ENCODE measurements at places on chromosomes 11 and 22. TPM values are rescaled to one million over a fixed set of nuclear protein-coding genes. Genes with fewer than 3 reads are reported as not detected.

GRCh38 chr11:85746670-85747069 lies 60.7 kb upstream of the CCDC89 start:
- DNase-seq = no peak

The RFPL2 gene
- 0.26 TPM for total RNA-seq

- no peak for DNase-seq
Measured at GRCh38 chr11:125929445-125930075, 16.3 kb upstream of the VSIG10L2 start.

DNA sequence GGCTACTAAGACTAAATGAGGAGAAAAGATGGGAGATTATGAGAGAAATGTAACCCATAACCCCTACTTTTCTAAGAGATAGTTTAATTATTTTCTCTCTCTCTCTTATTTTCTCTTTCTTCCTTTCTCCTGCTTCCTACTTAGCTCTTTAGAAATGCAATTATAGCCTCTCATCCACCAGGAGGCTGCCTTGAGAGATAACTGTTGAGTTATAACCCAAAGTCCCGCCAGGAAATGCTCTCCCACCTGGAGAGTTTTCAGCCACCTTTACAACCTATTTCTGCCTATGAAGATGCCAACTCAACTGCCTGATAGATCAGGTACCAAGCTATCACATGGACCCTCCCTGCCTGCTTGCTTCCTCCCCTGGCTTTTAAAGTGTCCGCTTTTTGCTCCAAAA lies 34.0 kb upstream of the TMEM123 start:
- no peak for DNase-seq

GRCh38 chr11:18332891-18333290 lies 10.5 kb downstream of the GTF2H1 start:
- no peak for DNase-seq

The RASSF10 gene
- total RNA-seq = not detected

DNA sequence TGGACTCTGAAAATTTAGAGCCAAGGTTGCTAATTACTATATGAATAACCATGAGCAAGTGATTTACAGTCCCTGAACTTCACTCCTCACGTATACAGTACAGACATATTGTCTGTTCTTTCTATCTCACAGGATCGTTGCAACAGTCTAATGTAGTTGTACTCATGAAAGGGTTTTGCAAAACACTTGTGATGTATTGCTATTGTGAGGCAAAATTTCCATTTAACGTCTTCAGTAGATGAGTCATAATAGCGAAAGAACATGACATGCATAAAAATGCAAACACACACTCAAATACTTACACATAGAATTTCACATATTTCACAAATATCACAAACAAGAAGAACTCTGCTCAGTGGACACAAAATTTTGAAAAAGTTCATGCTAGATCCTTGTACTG lies 134.6 kb upstream of the TRPC6 start:
- DNase-seq = no peak

The GRM5 gene
- total RNA-seq = not detected

The UPK3A gene
- total RNA-seq = not detected

The MUC5B gene
- total RNA-seq = not detected

DNA sequence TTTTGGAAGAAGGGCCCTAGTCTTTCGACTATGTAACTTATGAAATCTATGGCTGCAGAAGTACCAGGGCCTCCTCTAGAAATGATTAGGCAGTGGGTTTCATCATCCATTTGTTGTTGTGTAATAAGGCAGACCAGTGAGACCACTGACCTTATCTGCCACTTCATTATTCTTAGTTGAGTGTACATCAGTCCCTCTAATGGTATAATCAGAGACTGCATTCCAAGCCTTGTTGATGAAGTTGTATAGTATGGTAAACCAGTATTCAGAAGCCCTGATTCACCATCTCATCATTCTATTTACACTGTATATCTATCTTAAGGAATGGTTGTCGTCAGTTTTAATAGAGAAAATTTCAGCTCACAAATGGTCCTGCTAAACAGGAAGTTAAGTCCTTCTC lies 32.2 kb upstream of the GRIA4 start:
- no peak for DNase-seq

- DNase-seq = no peak
Measured at GRCh38 chr11:35794850-35795249, 132.3 kb downstream of the TRIM44 start.

GRCh38 chr11:27910186-27910931 lies 197.6 kb downstream of the KIF18A start:
- DNase-seq = no peak

DNA sequence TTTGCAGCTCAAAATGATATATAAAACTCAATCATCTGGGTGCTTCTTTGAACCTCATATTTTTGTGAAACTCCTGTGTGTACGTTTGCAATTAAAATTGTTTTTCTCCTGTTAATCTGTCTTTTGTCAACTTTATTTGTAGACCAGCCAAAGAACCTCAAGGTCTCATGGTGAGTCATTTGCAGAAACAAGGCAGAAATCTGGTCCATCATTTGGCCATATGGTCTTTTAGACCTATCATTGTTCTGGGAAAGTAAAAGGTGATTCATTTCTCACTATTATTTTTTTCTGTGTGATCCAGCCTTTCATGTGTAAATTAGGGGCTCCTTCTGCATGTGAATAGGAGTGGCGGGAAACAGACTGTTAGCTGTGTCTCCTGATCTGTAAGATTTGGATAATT lies 399.1 kb upstream of the DDI1 start:
- no peak for DNase-seq

GRCh38 chr11:85029964-85030363 lies 597.2 kb downstream of the DLG2 start:
- DNase-seq = no peak

DNA sequence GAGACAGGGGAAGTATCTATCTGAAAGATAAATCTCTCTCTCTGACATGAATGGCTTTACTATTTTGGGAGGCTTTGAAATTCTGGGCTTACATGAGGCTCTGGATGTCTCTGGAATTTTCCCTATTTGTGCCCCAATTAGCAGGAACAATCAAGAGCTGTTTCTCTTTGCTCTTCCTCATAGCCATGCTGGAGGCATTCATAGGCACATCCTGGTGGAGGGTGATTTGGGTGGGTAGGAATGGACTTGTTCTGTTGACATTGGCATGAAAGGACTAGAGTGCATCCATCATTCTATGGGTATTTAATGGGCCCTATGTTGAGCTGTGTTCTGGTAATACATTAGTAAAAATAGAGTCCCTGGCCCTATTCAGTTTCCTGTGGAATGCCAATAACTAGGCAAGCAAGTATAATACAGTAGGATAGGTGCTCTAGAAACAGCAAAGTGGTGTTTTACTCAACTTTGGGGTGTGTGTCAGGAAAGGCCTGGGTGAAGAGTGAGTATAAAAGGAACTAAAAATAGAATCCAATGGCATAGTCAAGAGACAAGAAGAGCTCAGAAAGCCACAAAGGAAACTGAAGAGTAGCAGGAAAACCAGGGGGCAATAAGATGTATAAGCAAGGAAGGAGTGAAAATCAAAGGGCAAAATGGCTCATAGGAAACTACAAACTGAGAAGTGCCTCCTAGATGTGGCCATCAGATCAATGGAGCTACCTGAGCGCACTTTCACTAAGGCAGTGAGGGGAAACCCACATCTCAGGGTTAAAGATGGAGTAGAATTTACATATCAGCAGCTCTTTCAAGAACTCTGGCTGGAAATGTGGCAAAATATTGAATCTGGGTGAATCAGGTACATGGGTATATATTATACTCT lies 45.0 kb downstream of the CWC15 start:
- DNase-seq = no peak

- no peak for DNase-seq
Measured at GRCh38 chr11:114604179-114604813, 8.7 kb upstream of the NXPE4 start.

GRCh38 chr11:132373405-132374143 lies 1003.2 kb downstream of the NTM start:
- DNase-seq = no peak

GRCh38 chr11:6864438-6864837 lies 1.6 kb downstream of the OR10A2 start:
- DNase-seq = no peak

GRCh38 chr11:102177126-102177525 lies 66.9 kb downstream of the YAP1 start:
- DNase-seq = no peak

The CST6 gene
- 2.0 TPM for total RNA-seq

DNA sequence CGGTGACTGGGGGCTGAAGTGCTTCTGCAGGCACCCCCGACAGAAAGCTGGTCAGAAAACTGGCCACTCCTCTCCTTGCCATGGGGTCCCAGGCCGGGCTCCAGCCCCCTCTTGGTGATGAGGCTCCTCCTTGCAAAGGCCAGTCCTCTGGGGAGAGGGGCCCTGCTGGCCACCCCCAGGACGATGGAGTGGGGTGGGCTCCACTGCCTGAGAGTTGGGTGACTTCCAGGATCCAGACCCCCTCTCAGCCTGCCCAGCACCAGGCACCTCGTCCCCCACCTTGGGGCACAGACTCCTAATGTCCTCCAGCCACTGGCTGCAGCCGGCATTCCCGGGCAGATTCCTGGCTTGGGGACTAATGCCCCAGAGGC lies 441 bp upstream of the RPS6KA4 start:
- DNase-seq = no peak

- DNase-seq = no peak
Measured at GRCh38 chr11:33695051-33695566, 5.5 kb downstream of the C11orf91 start.

GRCh38 chr11:21896746-21897602 lies 295.9 kb upstream of the ANO5 start:
- no peak for DNase-seq

- DNase-seq = peak; percentile 56
Measured at GRCh38 chr11:68471360-68472340, 11.1 kb downstream of the PPP6R3 start.

- DNase-seq = no peak
Measured at GRCh38 chr11:110982214-110982613, 263.3 kb upstream of the POU2AF2 start.

DNA sequence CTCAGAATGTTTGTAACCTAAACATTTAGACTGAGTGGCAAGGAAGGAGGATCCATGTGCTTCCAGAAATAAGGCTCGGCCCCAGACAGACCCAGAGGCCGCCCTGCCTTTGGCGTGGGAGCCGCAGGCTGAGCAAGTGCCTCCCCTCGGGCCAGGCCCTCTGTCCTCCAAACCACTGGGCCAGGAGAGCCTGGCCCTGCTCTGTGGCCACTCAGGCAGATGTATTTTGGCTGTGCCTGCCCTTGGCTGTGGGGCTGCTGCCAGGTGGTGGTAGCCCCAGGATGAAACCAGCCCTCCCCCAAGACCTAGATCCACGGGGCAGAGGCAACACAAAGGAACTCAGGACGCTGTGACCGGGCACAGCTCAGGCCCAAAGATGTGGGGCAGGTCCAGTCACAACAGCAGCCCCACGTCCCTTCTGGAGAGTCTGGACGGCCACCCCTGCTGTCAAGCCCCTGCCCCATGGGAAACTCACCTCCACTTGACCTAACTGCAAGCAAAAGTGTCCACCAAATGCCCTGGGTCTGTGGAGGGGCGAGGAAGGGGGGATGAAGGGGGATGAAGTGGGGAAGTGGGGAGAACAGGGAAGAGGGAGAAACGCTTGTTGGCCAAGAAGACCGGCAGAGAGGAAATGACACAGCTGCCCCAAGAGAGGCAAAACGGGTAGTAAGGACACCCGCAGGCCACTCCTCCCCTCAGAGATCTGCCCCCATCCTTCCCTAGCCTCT lies 24.0 kb downstream of the PISD start:
- DNase-seq = no peak

The TSPAN18 gene
- 2.0 TPM for total RNA-seq

DNA sequence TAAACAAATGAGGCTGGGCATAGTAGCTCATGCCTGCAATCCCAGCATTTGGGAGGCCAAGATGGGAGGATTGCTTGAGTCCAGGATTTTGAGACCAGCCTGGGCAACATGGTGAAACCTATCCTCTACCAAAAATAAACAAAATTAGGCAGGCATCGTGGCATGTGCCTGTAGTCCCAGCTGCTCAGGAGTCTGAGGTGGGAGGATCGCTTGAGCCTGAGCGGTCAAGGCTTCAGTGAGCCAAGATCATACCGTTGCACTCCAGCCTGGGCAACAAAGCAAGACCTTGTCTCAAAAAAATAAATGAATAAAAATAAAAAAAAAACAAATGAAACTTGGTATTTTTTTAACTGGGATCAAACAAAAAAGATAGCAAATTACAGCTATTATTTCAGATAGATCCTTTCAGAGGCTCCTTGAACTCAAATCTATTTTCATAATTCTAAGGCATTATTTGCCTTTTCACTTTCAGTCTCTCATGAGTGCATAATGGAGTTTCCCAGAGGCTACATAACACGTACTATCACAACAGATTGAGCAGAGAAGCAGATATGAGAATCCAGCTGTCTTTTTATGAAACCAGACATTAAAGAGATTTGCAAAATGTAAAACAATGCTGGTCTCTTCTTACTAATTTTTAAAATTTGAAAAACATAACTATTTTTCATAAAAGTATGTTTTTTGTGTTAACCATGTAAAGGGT lies 23.1 kb downstream of the DDIAS start:
- no peak for DNase-seq

DNA sequence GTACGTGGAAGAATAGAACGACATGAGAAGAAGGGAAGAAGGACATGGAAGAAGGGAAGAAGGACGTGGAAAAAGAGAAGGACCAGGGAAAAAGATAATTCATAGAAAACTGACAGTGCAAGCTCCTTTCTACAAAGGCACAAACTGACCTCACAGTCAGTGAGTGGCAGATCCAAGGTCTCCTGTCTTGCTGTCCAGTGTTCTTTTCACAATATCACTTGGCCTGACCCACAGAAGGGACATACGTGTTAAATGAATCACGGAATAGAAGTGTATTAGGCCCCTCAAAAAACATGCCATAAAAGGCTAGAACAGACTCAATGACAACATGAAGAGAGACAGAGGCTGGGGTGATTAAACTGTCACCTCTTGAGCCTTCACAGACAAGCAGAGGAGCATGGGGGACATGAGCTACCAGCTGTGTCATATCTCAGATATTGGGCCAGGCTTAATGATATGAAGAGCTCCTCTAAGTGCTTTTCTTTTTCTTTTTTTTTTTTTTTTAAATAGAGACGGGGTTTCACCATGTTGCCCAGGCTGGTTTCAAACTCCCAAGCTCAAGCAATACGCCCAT lies 4.6 kb downstream of the ASCC2 start:
- no peak for DNase-seq

DNA sequence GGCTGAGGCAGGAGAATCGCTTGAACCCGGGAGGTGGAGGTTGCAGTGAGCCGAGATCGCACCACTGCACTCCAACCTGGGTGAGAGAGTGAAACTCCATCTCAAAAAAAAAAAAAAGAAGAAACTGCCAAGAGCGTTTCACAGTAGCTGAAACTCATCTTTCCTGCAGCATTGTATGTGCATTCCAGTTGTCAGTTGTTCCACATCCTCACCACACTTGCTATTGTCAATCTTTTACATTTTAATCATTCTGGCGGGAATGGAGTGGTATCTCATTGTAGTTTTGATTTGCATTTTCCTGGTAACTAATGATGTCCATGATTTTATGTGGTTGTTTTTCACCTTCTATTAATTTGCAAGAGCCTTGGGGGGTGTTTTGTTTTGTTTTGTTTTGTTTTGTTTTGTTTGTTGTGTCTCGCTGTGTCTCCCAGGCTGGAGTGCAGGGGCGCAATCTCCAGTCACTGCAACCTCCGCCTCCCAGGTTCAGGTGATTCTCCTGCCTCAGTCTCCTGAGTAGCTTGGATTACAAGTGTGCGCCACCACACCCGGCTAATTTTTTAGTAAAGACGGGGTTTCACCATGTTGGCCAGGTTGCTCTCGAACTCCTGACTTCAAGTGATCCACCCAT lies 8.1 kb upstream of the GNB1L start:
- no peak for DNase-seq

The ABCC8 gene
- total RNA-seq = 0.31 TPM
